ENCODE measurements at places on chromosomes 16 and 17.

DNA sequence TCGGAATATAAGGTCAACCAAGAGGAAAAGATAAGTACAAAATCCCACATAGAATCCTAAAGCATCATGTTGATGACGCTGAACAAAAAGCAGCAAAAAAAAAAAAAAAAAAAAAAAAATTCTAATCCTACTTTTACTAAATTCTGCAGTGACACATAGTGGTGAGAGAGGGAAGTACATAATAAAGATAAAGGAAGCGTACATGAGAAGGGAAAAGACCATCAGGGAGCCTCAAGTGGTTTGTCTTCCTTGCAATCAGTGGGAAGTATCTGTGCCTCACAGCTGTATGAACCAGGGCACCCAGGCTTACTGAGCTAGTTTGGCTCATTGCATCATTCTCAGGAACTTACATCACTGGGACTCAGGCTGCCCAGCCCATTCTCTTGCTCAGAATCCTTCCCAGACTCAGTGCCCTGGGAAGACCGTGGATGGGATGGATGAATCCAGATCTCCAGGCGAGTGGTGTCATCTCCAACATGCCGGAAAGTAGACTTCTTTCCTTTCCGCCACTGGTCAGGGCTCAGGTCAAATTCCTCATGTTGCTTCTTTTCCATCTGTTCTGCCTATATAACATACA, 21.2 kb downstream of the SMG6 start:
- peak; percentile 44 for DNase-seq

GRCh38 chr17:38539386-38539785, 66.4 kb downstream of the SRCIN1 start:
- DNase-seq, result no peak

DNA sequence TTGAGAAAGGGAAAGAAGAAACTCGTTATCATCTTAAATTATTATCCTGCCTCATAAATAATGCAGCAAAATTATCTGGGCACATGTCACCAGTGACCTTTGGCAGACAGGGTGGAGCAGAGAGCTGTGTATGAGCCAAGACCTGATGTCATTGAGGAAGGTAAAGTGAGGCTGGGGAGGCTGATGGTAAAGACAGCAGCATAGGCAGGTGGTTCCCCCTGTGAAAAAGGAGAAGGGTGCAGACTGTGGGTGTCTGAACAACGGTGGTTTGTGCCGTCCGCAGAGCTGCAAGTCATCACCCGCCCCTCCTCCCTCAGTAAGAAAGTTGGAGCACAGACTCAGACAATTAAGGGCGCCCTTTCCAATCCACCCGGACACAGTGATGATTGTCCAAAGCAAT, 30.8 kb upstream of the METTL16 start:
- no peak for DNase-seq

DNA sequence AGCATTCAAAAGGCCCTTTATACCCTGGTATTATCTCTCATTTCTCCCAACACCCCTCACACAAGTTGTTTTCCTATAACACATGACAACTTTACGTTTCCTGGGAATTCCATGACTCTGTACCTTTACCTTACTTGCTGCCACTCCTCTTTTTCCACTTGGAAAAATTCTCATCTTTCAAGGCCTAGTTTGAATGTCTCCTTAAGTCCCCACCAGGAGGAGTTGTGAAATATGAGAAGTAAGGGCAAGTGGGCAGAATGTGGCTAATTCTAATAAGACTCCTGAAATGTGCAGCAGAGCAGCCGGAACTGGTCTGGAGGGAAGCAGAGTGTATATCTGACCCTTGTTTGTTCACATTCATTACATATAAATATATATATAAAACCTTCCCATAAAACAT, 39.7 kb downstream of the BRCA1 start:
- no peak for DNase-seq

- no peak for DNase-seq
Measured at GRCh38 chr17:74304184-74304583, 21.8 kb upstream of the KIF19 start.
